ENCODE measurements at places on chromosomes 5 and 9.
A peak's percentile ranks its signal among the peaks of the same experiment; 100 is the strongest.

- no peak for DNase-seq
These were observed 98.7 kb upstream of the C6 start for GRCh38 chr5:41312066-41312465.

DNA sequence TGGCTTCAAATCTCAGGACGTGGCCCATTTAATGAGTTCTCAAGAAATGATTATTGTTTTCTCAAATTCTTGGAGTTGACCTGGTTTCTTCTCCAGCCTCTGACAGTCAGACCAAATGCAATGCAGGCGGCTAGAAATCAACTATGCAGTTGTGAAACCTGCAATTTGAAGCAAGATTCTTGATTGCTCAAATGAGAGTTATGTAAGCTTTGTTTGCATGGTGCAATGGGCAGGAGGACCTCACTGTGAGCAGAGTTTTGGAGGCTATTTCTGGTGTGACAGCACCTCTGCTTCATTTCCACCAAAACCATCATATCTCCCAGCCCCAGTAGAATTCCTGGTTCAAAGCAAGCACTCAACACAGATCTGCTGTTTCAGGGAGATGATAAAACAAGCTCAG is 500.0 kb upstream of the KLF4 start:
- no peak for DNase-seq

GRCh38 chr5:150272531-150272930 is 17.0 kb downstream of the CAMK2A start:
- peak; percentile 62 for DNase-seq

- DNase-seq: no peak
These were observed 154.1 kb downstream of the CARTPT start for GRCh38 chr5:71873191-71873591.

GRCh38 chr9:114805670-114806525 is at the start of gene TNFSF15:
Gene TNFSF15 (minus strand): TSS chr9:114806039. CDS start chr9:114806012, 27 bp downstream.
- peak; percentile 70 for DNase-seq

GRCh38 chr5:98309785-98310598 is 463.5 kb upstream of the RGMB start:
- DNase-seq: peak; percentile 66

- peak; percentile 95 for DNase-seq
These were observed 376.3 kb upstream of the ACTBL2 start for GRCh38 chr5:57858905-57859304.

DNA sequence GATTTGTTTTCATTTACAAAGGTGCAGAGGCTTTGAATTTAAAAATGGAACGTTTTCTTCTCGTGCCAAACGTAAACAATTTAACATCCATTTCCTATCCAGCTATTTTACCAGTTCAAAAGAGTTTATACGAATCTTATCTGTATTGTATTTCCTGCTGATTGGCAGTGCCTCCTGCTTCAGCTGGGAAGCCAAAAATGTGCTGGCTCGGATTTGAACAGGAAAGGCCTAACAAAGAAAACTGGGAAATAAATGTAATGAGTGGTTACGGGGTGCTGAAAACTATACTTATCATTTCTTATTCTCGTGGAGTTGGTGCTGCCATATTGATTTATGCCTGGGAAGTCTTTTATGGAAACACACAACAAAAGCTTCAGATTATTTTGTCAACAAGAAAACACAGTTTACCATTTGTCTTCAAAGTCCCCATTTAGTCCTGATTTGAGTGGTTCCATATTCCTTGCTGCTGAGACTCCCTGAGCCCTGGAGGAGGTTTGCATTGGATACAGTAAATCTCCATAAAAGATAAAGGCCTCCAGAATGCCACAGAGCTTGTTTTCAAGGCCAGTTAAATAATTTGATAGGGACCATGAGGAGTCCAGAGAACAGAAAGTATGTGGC is 507.4 kb downstream of the RASEF start:
- peak; percentile 30 for DNase-seq

- peak; percentile 46 for DNase-seq
These were observed 16.0 kb downstream of the SLC22A5 start for GRCh38 chr5:132385326-132386105.

DNA sequence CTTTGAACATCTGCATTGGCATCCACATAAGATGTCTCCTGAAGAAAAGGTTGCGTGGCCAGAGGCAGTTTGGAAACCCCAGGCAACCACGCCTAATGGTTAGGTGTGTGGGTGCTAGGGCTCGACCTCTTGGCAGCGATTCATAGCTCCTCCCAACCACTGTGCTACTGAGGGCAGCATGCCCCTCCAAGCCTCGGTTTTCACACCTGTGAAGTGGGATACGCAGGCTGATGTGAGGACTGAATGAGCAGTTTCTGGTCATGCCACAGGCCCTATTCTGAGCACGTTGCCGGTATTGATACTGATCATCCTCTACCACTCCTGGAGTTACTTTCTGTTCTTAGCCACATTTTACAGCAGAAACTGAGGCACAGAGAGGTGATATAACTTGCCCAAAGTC is 19.1 kb downstream of the NDST1 start:
- no peak for DNase-seq

GRCh38 chr5:142800776-142801494 is 30.8 kb downstream of the ARHGAP26 start:
- no peak for DNase-seq

DNA sequence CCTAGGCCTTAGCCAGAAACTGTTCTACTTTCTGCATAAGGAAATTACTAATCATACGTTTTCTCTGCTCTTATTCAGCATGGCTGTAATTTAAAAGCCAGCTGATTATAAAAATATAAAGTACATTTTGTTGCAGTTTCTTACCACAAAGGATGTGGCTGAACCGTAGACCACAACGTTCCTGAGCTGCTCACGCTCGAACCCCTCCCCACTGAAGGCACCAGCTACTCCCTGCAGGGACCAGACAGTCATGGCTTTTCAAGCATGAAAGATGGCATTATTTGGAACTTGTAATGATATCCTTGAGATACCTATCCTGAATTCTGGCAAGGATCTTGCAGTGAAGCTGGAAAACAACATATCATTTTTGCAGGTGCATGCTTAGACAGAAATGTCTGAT is 91.8 kb upstream of the DMRT1 start:
- DNase-seq: no peak

DNA sequence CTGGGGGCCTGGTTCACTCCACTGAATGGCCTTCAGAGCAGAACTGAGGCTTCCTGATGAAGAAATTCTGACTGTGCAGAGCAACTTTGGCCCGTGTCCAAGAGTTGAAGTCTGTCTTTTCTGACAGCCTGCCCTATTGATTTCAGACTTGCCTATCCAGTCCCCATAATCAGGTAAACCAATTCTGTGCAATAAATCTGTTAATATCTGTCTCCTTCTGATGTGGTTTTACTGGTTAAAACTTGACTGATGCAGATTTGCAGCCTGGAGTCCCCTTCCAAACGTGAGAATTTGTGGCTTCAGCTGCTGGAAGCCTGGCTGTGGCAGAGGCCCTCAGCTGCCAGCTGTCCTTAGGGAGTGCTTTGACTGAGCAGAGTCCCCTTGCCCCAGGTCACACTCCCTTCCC is 283.9 kb upstream of the ANKRD55 start:
- DNase-seq: no peak

- DNase-seq: no peak
These were observed 23.4 kb upstream of the SLC6A19 start for GRCh38 chr5:1177826-1178528.

DNA sequence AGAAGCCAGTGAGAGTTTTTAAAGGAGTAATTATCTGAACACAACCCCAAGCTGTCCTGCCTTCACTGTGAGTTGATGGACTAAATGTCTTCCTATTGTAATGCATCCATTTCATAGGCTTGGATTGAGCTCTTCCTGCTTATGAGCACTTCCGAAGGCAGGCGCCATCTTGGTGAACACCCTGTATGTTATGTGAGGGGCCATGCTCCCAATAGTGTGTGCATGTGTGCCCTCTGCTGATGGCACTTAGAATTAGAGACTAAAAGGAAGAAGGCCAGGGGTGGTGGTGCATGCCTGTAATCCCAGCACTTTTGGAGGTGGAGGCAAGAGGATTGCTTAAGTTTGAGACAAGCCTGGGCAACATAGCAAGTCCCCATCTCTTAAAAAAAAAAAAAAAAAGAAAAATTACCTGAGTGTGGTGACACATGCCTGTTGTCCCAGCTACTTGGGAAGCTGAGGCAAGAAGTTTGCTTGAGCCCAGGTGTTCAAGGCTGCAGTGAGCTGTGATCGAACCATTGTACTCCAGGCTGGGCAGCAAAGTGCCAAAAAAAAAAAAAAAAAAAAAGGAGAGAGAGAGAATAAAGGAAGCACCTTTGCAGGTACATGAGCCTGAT is 65.0 kb downstream of the C9orf152 start:
- DNase-seq: peak; percentile 46

DNA sequence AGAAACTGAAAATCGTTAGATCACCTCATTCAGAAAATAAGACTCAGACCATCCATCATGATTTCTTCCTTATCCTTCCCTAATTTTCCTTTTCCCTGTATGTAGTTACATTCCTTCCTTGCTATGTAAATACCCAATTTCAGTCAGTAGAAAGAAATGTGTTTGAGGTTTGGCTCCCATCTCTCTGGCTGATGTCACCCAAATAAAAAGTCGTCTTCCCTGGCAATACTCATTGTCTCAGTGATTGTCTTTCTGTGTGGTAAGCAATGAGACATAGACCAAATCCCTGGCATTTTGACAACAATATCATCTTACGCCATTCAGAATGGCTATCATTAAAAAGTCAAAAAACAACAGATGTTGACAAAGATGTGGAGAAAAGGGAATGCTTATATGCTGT is 303.9 kb upstream of the EDIL3 start:
- DNase-seq: peak; percentile 36

All from SJCRH30 (cell line).